ENCODE measurements at places on chromosomes 2 and 18.

- no peak for DNase-seq
These were observed 762 bp downstream of the VPS4B start for GRCh38 chr18:63421514-63421913.

- no peak for DNase-seq
These were observed 3.2 kb upstream of the TTN start for GRCh38 chr2:178810422-178810821.

DNA sequence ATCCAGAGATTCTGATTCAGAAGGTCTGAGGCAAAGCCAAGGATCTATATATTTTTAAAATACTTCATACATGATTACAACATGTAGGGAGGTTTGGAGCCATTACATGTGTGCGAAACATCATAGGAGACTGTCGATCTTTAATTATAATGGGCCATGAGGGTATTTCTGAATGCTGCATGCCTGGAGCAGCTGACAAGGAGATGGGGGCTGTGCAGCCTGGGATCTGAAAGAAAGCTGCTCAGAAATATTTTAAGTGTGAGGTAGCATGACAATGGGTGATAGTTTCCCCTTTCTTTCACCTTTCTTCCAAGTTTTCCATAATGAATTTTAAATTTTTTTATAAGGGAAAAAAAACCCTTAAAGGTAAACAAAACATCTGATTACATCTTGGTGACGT lies 102.0 kb upstream of the DNMT3A start:
- DNase-seq: no peak

DNA sequence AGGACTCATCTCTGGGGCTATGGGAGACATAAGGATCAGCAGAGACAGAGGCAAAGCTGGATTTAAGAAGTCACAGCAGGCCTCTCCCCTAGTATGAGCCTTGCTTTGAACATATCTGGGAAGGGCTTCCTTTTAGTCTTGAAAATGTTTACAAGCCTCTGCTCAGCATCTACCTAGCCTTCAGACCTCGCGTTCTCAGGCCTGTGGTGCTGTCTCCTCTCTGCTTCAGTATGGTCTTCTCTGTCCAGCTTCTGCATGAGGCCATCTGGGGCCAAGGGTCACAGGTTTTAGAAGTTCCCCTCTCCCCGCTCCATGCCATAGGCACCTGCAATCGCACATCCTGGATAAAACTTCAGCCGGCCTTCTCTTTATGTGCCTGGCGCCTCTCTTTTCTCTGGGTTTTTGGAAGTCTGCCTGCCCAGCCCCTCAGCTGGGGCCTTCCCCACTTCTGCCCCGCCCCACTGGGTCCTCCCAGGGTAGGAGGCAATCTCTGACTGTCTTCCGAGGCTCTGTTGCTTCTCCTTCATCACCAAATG lies 7.1 kb downstream of the ACTG2 start:
- DNase-seq: no peak

GRCh38 chr2:182642328-182642727 lies 73.7 kb upstream of the DNAJC10 start:
- DNase-seq: peak; percentile 40

DNA sequence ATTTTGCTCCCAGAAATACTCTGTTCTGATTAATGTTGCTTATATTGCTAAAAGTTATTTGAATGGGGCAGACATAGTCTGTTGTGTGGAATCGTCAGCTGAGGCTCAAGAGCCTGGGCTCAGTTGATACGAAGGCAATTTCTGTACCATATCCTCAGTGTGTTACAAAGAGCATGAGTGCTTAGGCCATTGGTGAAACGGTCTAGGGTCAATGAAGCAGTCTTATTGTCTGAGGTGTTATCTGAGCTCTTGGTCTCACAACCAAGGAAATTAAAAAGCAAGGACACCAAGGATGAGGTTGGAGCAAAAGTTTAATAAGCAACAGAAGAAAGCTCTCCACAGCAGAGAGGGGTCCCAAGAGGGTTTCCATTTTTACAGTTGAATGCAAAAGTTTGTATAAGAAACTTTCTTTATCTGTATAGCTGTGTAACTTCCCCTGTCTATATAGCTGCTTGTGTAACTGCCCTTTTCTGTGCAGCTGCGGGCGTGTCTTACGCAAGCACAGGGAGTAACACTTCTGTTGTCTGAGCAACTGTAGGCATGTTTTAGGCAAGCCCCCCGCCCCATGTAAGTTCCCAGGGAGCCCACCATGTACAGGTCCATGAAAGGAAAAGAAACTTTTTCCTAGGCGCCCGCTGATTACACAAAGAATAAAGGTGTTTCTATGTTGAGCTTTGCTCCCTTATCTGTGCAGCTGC lies 40.6 kb upstream of the DSC1 start:
- no peak for DNase-seq

DNA sequence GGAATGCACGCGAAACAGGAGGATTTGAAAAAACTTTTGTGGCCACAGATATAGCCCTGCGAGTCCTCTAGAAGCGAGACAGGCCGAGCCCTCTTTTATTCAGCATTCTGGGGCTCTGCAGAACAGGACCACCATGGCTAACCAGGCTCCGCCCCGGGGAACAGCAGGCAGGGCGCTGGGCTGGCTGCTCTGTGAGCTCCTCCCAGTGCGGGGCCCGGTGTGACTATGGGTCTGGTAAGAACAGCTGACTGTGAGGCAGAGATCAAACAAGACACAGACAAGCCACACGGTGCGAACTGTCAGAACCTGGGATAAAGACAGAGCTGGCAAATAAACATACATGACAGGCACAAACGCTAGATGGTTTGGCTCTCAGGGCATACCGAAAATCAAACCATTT lies 15.5 kb downstream of the PXDN start:
- peak; percentile 51 for DNase-seq

DNA sequence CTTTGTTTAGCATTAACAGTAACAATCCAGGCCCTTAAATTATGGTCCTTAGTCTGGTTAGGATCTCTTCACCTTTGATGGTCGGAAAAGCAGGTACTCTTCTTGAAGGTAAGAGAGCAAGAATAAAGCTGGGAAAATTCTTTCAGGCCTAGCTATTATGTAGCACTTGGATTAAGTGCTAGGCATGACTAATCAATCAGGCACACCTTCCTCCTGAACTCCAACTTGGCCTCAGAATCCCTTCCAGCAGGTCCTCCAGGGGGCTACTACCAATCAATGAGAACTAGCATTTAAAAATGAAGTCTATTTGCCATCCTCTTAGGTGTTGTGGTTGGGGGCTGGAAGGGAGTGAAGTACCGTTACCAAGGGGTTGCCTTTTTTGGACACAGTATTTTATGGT lies 3.7 kb downstream of the SMYD1 start:
- no peak for DNase-seq

DNA sequence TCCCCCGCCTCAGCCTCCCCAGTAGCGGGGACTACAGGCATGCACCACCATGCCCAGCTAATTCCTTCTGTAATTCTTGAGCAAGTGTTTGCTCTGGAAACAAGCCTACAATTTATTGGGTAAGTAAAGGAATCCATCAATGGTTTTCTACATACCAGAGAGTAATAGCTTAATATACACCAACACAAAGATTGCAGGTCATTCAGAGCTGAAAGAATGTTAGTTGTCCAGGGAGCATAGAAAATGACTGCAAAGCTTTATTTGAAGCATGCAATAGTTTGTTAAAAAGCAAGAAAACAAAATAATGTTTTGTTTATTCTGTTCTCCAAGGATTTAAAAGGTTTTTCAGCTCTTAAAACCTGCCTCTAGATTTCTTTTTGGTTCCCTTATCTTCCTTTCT lies 5.6 kb downstream of the IDH1 start:
- DNase-seq: peak; percentile 24

- DNase-seq: no peak
These were observed 36.2 kb downstream of the PDIA6 start for GRCh38 chr2:10776231-10776977.

DNA sequence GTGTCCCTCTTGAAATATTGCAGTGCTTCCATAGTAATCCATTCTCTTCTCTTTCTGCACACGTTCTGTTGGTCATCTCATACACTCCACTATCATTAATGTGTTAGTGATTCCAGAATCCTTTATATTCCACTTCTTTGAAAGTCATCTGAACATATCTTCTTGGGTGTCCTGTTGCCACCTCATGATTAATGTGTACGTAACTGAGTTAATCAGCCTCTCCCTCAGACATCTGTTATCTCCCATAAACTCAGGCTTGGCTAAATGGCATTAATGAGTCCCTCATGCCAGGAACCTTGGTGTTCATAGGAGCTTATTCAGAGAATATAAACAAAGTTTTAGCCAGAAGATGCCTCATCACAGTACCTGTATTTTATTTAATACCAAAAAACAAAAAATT lies 126.4 kb downstream of the NCOA1 start:
- no peak for DNase-seq

DNA sequence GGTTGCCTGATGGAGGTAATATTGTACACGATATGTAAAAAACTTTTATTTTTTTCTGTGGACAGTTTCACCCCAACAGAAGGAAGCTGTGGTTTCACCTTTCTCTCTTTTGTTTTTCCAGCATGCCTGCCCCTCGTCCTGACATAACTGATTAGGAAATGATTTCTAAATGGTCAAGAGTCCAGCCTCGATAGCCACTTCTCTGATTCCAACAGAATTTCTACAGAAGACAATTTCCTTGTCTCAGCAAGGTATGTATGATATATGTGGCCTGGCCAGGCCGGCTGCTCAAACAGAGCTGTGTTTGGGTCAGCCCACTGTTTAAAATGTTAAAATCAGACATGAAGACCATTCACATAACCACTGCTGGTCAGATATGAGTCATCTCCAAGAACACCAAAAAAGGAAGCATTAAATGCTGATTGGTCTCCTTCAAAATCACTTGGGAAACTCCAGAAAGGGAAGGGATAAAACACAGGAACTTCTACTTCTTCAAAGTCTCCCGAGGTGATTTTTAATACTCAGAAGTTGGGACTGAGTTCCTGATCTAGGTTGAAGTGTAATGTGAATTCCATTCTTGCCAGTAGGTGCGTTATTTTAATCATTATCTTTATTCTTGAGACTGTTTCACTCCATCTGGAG lies 22.3 kb downstream of the ATP8B1 start:
- peak; percentile 90 for DNase-seq

DNA sequence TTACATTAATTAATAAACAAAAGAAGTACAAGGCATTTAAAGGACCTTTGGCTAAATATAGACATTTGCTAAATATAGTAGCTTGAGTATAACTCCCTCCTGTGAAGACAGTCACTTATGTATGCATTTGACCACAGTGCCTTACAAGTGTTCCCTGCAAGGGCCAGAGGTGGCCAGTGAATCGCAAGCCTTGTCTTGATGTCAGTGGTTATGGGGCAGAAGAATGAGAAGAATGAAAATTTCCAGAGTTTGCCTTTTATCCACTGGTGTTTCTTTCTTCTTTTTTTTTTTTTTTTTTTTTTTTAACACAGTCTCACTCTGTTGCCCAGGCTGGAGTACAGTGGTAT lies 1.8 kb downstream of the LRRFIP1 start:
- DNase-seq: peak; percentile 53

DNA sequence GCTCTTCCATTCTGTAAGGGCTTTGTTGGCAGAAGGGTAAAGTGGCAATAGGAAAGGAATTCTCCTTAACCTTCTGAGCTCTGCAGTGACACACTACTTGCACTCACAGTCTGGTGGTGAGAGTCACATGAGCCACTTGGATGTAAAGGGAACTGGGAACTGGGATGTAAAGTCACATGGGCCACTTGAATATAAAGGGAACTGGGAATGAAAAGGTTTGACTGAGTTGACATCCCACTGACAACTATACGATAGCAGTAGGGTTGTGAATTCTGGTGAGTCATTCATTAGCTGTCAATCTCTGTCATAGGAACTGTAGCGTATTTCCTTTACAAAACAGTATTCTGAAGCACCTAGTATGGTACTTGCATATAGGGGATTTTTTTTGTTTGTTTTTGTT lies 5.5 kb downstream of the RPE start:
- no peak for DNase-seq

DNA sequence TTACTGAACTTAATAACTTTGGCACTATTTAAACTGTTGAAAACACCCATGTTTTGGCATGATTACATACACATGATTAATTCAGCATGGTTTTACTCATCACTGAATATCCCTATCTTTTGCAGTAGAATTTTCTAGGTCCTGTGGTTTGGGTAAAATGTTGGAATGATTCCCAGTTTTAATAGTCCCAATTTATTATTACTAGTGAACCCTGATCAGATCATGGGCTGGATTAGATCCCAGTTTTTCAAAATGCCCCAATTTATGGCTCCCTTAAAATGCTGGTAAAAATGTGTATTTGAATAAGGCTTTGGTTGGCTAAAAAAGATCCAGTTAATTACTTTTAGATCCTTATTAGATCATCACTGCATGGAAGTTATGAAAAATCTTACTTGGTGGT lies 273.6 kb upstream of the NRP2 start:
- DNase-seq: peak; percentile 64

- DNase-seq: no peak
These were observed 207.5 kb upstream of the HAAO start for GRCh38 chr2:42999856-43000241.

- DNase-seq: no peak
These were observed 250.5 kb upstream of the ATP5MC3 start for GRCh38 chr2:175432021-175432420.

- no peak for DNase-seq
These were observed 1.5 kb downstream of the ODC1 start for GRCh38 chr2:10446631-10447030.
